Cerebellum (tissue), 4 donors: ENCODE measurements at places on chromosomes 2 and 18. TPM values are rescaled to one million over a fixed set of nuclear protein-coding genes. Genes with fewer than 3 reads are reported as not detected.

Gene CPO
- not detected for total RNA-seq

Gene RUFY4
- total RNA-seq, result not detected

Gene CIAO1
- 69.5 TPM for total RNA-seq

GRCh38 chr18:24974431-24974830, 377.5 kb downstream of the ZNF521 start:
- DNase-seq, result no peak

DNA sequence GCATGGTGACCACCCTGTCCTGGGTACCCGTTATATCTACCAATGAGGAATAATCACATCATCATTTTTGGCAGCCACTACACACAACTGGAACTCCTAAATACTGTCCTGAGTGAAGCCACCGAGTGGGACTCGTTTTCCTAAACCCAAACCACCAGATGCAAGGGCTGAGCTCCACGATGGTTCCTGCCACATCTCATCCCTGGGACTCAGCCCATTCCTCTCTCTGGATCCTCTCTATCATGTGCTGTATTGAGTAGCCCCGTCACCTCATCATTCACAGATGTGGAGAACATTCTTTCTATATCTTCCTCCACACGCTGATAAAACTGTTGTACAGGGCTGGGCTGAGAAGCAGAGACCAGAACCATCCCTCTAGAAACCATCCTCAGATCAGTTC, 79.4 kb upstream of the SMAD7 start:
- no peak for DNase-seq

DNA sequence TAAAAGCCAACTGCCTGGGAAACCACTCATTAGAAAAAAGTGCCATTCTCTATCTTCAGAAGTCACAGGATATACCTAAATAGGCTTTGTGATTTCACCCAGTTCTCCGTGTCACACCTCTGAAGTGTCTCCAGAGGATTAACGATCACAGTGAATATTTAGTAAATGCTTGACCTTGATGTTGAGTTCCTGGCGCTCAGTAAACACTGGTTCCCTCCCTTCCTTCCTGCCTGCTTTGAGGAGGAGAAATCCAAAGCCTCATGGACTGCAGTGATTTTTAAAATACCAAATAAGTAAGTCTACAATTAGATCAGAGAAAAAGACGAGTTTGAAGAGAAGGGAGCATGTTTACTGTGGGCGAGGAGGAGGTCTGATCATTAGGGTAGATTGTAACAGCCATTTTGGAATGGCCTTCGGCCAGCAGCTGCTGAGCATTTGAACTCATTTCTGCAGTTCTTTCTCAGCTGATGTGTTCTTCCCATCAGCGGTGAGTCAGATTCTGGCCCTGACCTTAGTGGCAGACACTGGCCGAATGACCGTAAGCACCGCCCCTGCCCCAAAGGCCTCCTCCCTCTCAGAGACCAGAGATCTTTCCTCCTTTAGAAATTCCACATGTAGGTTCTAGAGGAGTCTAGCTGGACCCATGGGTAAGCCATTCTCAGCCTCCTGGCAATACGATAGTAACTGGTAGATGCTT, 62.1 kb upstream of the SLC16A14 start:
- DNase-seq, result no peak

DNA sequence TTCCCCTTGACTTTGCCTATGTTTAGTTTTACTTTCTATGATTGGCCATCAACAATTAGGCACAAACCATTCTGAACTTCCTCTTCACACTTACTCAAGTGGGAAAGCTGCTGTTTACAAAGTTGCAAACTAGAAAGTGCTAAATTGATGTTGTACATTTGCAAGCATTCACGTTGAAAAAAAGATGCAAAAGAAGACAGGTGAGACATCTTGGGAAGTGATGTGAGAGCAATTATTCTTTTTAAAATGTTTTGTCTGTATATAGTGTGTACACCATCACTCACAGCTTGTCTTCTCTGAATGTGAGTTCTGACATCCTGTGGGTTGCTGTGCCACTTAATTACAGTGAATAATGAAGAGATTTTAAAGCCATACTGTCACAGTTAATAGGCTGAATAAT, 874.1 kb upstream of the LRATD1 start:
- DNase-seq, result no peak
